Aorta (tissue), 5 donors: ENCODE measurements at places on chromosomes 1 and 21. TPM values are rescaled to one million over a fixed set of nuclear protein-coding genes. Genes with fewer than 3 reads are reported as not detected.

Gene C1orf198
- 172 TPM for total RNA-seq

- no peak overlapping the region for H3K27ac ChIP-seq
- no peak for DNase-seq
- no peaks in the 10 kb centered on the region for H3K27me3 ChIP-seq
- H3K4me1 ChIP-seq: no peaks in the 10 kb centered on the region
Observed at GRCh38 chr1:82867781-82868180, 1067.0 kb downstream of the ADGRL2 start.

- H3K36me3 ChIP-seq: peaks cover 2% of the 10 kb centered on the region
- no peak overlapping the region for H3K4me3 ChIP-seq
- peaks cover 5% of the 10 kb centered on the region for H3K4me1 ChIP-seq
- no peak for DNase-seq
Observed at GRCh38 chr1:208207388-208208131, 36.6 kb downstream of the PLXNA2 start.

Gene VAMP4
- 22.4 TPM for total RNA-seq

- no peaks in the 10 kb centered on the region for H3K4me1 ChIP-seq
- DNase-seq: no peak
- H3K4me3 ChIP-seq: no peak overlapping the region
- H3K27me3 ChIP-seq: no peaks in the 10 kb centered on the region
Observed at GRCh38 chr1:112723511-112723839, 8.3 kb upstream of the PPM1J start.

GRCh38 chr1:27650171-27650538 lies 15.2 kb upstream of the FGR start:
- no peaks in the 10 kb centered on the region for H3K36me3 ChIP-seq
- no peaks in the 10 kb centered on the region for H3K27me3 ChIP-seq
- no peak for DNase-seq
- H3K4me1 ChIP-seq: no peaks in the 10 kb centered on the region
- no peak overlapping the region for H3K27ac ChIP-seq
- H3K4me3 ChIP-seq: no peak overlapping the region

Gene TNFRSF14
- 33.9 TPM for total RNA-seq

- H3K4me3 ChIP-seq: no peak overlapping the region
- no peaks in the 10 kb centered on the region for H3K27me3 ChIP-seq
- no peaks in the 10 kb centered on the region for H3K36me3 ChIP-seq
- DNase-seq: no peak
- H3K27ac ChIP-seq: no peak overlapping the region
Observed at GRCh38 chr1:26959270-26959669, 998 bp downstream of the KDF1 start.

DNA sequence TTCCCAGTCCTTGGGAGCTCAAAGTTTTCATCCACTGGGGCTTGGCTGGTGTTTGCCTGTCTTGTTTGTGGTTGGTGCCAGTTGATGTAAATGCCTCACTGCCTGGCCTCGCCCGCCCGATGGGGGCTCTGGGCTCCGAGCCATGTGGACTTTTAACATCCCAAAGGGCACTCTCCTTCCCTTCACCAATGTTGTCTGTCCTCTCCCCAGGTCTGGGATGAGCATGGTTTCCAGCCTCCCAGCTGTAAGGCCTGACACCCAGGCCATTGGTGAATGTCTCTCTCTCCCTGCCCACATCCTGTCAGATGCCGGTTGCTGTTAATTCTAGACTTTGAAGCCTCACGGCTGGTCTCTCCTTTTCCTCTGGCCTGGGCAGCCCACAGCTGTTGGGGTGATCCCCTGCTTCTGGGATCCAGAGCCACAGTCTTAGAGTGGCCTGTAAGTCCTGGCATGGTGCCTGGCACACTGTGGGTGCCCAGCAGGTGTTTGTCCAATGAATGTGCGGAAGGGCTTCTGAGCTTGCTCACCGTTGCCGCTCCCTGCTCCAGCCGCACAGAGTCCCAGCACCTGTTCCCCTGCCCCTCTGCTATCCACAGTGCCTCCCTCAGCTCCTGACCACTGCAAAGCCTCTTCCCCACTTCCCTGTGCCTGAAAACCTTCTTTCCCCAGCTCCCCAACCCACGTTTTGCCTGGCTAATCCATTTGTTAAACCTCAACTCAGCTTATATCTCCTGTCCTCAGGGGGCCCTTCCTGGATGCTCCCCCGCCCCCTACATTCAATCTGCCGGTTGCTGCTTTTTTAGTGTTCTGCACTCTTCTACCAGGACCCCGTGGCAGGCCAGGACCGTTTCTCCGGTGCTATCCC lies 3.3 kb upstream of the C1orf174 start:
- H3K4me3 ChIP-seq: no peak overlapping the region
- no peaks in the 10 kb centered on the region for H3K36me3 ChIP-seq
- H3K4me1 ChIP-seq: no peaks in the 10 kb centered on the region
- no peaks in the 10 kb centered on the region for H3K27me3 ChIP-seq
- no peak overlapping the region for H3K27ac ChIP-seq

Gene RORC
- total RNA-seq: not detected

- no peak overlapping the region for H3K27ac ChIP-seq
- H3K4me3 ChIP-seq: no peak overlapping the region
- H3K4me1 ChIP-seq: no peaks in the 10 kb centered on the region
- no peaks in the 10 kb centered on the region for H3K36me3 ChIP-seq
Observed at GRCh38 chr21:9759972-9760371, 761.4 kb upstream of the TPTE start.

Gene SLC45A1
- total RNA-seq: 5.4 TPM

Gene TAS1R1
- total RNA-seq: not detected

Gene CNR2
- 0.06 TPM for total RNA-seq

GRCh38 chr1:214187121-214187900 lies 93.6 kb upstream of the SMYD2 start:
- H3K4me1 ChIP-seq: no peaks in the 10 kb centered on the region
- no peak overlapping the region for H3K4me3 ChIP-seq
- H3K27ac ChIP-seq: no peak overlapping the region
- no peak for DNase-seq

DNA sequence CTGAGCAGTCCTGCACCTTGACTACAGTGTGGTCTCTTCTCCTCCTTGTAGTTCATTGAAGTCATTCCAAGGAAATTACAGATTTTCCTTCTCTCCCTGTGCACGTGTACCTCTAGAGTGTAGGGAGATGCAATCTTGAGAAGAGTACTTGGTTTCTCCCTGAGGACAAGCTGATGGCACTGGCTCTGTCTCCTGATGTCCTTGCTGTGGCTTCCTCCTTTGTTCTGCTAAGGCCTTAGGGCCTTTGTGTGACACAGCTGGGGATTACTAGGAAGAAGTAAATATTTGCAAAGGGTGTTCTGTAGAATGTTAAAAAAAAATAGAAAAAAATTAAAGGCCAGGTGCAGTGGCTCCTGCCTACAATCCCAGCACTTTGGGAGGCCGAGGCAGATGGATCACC lies 66.2 kb upstream of the APOBEC4 start:
- no peaks in the 10 kb centered on the region for H3K36me3 ChIP-seq
- DNase-seq: no peak
- H3K27me3 ChIP-seq: no peaks in the 10 kb centered on the region

Gene HSD3B2
- total RNA-seq: not detected

Gene SHISA4
- 30.6 TPM for total RNA-seq

GRCh38 chr1:31222176-31222575 lies 17.5 kb downstream of the NKAIN1 start:
- no peak overlapping the region for H3K27ac ChIP-seq
- H3K36me3 ChIP-seq: no peaks in the 10 kb centered on the region
- H3K4me1 ChIP-seq: no peaks in the 10 kb centered on the region
- no peaks in the 10 kb centered on the region for H3K27me3 ChIP-seq

Gene UCK2
- total RNA-seq: 27.2 TPM

DNA sequence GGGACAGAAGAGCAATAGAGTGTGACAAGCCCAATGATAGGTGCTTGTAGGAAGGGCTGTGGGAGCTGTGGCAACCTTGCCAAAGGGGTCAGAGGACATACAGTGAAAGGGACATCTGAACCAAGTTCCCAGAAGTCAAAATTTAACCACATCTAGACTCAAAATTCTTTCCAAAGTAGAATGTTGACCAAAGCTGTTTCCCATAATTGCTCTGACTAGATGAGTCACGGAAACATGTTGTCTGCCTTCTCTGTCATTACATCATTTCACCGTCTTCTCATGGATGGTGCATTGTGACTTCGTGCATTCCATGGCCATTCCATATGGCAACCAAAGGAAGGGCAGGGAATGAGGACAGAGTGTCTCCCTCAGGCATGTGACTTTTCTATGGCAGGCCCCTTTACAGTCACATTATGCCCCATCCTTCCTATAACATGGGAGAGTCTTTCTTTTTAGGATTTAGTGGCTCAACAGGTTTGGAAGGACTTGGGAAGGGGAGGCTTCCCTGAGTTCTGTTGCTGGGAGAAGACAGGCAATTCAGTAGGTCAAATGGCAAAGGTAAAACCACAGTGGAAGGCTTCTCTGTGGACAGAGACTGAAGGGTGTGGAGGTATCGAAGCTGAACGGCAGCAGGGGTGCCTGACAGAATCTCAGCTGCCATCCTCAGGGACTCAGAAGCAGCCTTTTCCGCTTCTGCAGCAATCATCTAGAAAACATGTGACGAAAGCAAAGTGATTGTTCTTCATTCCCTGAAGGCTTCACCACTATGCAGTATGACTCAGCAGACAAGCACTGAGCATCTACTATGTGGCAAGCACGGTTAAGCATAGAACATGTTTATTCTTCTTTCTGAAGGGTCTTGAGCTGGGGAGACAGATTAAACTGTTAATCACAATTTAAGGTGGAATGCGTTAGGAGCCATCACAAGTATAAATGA lies 24.7 kb downstream of the NPHS2 start:
- no peak overlapping the region for H3K27ac ChIP-seq
- no peaks in the 10 kb centered on the region for H3K27me3 ChIP-seq
- no peak overlapping the region for H3K4me3 ChIP-seq
- no peak for DNase-seq

- no peaks in the 10 kb centered on the region for H3K4me1 ChIP-seq
- no peaks in the 10 kb centered on the region for H3K27me3 ChIP-seq
- no peak for DNase-seq
- peaks cover 4% of the 10 kb centered on the region for H3K36me3 ChIP-seq
- no peak overlapping the region for H3K27ac ChIP-seq
Observed at GRCh38 chr1:19088717-19089442, 121.2 kb downstream of the UBR4 start.
